ENCODE measurements at places on chromosomes 6 and 20.

GRCh38 chr6:96015518-96016333 lies at the start of gene FUT9:
Gene FUT9, plus strand, starts transcription at chr6:96015974. Its CDS starts 187,182 bp downstream, at chr6:96203156.
- DNase-seq, result no peak

GRCh38 chr6:119147101-119148053 lies 68.9 kb upstream of the FAM184A start:
- DNase-seq, result peak; percentile 68

- DNase-seq, result no peak
Measured at GRCh38 chr6:39416728-39417127, 94.2 kb upstream of the KCNK16 start.

- DNase-seq, result no peak
Measured at GRCh38 chr6:137036566-137037300, 8.0 kb downstream of the IL20RA start.

- no peak for DNase-seq
Measured at GRCh38 chr20:39338469-39339376, 376.6 kb downstream of the DHX35 start.

- DNase-seq, result no peak
Measured at GRCh38 chr20:59775687-59776055, 157.8 kb downstream of the SYCP2 start.
